ENCODE measurements at places on chromosomes 7 and 10. TPM values are rescaled to one million over a fixed set of nuclear protein-coding genes. Genes with fewer than 3 reads are reported as not detected.

The MYO3A gene
- not detected for total RNA-seq

The TUBAL3 gene
- total RNA-seq, result not detected

The ZP3 gene
- total RNA-seq, result 16.7 TPM

- no peak overlapping the region for H3K4me3 ChIP-seq
- H3K4me1 ChIP-seq, result no peaks in the 10 kb centered on the region
- no peak for DNase-seq
- no peaks in the 10 kb centered on the region for H3K36me3 ChIP-seq
Measured at GRCh38 chr10:9294865-9295264, 1240.4 kb downstream of the GATA3 start.

The OR6B1 gene
- not detected for total RNA-seq

The CRTAC1 gene
- total RNA-seq, result not detected

DNA sequence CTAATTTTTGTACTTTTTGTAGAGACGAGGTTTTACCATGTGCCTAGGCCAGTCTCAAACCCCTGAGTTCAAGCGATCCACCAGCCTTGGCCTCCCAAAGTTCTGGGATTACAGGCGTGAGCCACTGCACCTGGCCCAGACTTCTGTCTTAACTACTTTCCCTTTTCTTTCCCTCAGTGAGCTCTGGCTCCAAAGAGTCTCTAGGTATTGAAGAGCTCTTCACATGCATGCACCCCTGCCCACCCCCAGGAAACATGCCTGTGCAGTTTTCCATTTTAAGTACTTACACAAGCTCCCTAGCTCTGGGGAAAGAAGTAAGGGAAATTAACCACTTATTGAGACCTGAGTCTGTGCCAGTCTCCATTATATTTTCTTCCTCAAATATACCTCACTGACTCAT is 2.0 kb downstream of the MYOZ1 start:
- H3K27ac ChIP-seq, result no peak overlapping the region
- no peaks in the 10 kb centered on the region for H3K36me3 ChIP-seq
- no peak overlapping the region for H3K4me3 ChIP-seq
- no peaks in the 10 kb centered on the region for H3K27me3 ChIP-seq

All from naive thymus-derived CD4-positive, alpha-beta T cell (primary cell).